ENCODE measurements at places on chromosomes 12 and 14. TPM values are rescaled to one million over a fixed set of nuclear protein-coding genes. Genes with fewer than 3 reads are reported as not detected.

The KRT83 gene
- not detected for total RNA-seq

The BHLHE41 gene
- 0.45 TPM for total RNA-seq

GRCh38 chr12:29008786-29009185 is 140.3 kb upstream of the FAR2 start:
- no peak for DNase-seq

DNA sequence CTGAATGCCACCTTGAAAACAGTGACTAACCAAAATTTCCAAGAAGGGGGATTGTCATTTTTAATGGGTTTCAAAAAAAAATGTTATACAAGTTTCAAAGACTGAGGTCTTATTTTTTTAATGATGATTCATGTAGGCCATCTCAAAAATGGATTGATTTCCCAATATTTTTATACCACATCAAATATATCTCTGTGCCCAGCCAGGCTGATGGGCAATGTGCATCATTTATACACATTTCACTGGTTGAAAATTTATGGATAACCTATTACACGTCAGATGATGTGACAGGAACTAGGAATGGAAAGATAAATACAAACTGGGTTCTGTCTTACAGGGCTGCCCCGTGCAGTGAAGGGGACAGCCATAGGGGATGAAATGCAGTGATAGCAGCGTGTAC is 112.7 kb upstream of the TMPO start:
- DNase-seq: no peak

DNA sequence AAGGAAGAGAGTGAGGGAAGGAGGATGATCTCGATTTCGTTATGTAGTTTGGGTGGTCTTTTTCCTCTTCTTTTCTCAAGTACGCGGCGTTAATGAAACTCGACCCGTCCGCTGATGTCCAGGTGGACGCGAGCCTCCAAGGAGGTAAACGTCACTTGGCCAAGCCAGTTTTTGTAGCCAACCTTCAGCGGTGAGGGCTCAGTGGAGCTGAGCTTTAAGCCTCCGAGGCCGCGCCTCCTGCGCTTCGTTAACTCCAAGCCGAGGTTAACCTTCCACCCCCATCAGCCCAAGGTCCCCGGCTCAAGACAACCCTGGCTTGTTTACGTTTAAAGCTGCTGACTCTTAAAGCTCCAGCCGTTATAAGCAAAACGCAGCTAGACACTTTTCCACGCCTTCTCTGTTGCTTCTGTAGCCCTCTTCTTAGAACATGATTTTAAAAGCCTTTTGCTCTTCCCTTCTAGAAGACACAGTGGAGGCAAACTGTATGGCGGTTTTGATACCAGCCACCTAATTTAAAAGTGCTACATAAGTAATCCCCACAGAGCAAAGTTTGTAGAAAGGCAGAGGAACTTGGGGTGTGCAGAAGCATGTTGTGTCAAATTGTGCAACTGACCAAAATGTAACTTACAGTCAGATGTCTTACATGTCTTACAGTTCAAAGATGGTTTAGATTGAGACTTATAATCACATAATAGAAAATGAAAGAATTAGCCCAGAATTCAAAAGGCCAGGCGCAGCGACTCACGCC is 923 bp upstream of the ITPR2 start:
- DNase-seq: no peak

DNA sequence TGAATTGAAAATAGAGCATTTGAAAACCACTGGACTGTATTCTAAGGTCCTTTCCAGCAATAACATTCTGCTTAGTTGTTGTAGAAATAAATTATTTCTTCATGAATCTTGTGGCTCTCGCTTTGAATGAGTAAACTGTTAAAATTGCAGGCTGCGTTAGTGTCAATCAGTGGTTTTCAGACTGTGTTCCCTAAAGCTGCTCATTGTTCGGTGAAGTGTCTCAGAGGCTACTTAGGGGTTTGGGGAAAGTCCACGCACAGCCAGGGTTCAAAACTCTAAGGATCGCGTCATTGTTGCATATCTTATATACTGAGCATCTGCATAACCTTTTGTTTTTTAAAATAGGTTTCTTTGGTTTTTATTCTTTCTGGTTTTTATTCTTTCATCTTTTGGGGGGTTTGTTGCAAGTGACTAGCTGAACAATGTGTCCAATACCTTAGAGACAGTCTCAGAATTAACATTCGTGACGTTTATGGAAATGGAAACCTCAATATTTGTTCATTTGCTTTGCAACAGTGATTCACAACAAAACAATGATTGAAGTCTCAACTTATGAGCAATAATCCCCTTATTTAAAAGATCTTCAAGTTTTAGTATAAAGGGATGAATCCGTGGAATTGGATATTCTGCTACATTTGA is 108.1 kb downstream of the TTLL5 start:
- DNase-seq: peak; percentile 19

DNA sequence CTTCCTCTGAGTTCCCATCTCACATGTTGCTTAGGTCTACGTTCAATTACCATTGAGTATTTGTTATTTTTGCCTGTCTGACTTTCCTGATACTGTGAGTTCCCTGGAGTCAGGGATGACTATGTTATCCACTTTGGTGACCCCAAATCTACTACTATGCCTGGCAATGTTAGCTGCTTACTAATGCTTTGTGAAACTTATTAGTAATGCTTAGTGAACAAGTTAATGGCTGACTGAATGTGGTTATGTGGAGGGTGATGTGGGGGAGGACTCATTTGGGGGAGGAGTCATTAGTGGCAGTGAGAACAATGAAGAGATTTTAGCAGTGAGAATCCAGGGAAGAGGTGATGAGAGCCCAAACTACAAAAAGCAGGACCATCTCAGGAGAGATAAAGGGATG is 121.6 kb downstream of the KTN1 start:
- peak; percentile 45 for DNase-seq

DNA sequence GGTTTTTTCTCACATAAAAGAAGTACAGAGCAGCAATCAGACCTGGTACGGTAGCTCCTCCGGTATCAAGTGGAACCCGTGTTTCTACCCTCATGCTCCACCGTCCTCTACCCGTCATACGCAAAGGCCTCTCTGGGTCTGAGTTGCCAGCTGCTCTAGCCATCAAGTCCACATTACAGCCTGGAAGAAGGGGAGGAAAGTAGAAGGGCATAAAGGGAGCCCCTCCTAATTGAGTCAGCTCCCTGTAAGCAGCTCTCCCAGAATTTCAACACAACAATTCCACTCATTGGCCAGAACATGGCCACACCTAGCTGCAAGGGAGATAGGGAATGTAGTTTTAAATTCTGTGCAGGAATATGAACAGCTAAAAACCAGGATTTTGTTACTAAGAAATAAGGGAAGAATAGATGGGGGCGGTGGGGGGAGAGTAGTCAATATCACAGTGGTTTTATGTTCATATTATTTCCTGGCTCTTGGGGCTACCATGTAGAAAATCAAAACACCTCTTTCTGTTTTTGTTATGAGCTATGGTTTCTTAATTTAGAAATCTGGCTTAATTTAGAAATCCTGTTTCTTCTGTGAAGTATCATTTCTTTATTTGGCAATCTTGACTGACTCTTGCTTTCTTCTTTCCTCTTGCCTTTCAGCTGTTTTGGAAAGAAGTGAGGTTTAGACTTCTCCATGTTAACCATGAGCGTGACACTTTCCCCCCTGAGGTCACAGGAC is 103.9 kb downstream of the AKAP6 start:
- no peak for DNase-seq

GRCh38 chr12:106903241-106903945 is 52.3 kb upstream of the TMEM263 start:
- DNase-seq: no peak
